ENCODE measurements at places on chromosomes 12 and 14.

GRCh38 chr12:105406497-105406896, 76.0 kb downstream of the C12orf75 start:
- no peak for DNase-seq

DNA sequence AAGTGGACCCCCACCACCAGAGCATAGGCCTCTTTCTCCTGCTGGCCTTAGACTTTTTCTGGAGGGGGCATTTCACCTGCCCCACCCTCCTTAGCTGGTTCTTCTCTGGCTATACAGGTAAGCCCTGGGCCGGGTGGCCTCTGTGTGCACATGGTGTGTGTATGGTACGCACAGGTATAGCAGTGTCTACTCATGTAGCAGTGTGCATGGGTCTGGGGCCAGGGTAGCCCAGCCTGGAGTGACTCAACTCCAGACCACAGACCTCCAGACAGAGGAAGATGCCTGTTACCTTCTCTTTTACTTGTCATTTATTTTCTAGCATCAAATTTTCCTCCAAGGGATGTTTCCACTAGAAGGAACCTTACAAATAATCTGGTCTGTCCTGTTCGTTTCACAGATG, 6.9 kb downstream of the KCNA5 start:
- no peak for DNase-seq

DNA sequence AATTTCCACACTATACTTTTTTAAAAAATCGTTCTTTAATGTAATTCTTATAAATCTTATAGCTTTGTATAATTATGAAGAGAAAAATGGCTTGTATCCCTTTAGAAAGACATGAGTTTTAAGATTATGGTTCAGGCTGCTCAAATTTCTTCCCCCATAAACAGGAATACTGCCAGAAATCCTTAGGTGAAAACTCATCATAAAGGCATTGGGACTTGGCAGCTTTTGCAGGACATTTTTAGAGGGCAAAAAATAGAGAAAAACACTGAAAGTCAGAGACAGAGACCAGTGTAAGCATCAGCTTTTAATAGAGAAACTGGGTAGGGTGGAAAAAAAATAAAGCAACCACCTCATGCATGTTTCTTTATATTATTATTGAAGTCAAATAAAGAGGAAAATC, 29.1 kb downstream of the LRRK2 start:
- DNase-seq: no peak

GRCh38 chr14:74954232-74954946, 1.0 kb downstream of the PGF start:
- no peak for DNase-seq

GRCh38 chr12:105025890-105026289, 39.8 kb downstream of the NOPCHAP1 start:
- no peak for DNase-seq

DNA sequence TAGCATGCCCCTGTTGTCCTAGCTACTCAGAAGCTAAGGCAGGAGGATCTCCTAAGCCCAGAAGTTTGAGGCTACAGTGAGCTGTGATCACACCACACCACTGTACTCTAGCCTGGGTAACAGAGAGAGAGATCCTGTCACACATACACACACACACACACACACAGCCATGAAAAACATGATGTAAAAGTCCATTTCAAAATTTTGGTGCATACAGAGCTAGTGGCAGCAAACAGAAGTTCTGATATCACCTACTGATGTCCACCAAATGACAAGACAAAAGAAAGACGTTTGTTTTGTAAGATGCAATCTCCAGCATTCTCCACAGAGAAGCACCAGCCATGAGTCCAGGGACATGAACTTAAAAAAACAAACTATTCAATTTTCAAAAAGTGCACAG, 15.9 kb downstream of the AREL1 start:
- no peak for DNase-seq

DNA sequence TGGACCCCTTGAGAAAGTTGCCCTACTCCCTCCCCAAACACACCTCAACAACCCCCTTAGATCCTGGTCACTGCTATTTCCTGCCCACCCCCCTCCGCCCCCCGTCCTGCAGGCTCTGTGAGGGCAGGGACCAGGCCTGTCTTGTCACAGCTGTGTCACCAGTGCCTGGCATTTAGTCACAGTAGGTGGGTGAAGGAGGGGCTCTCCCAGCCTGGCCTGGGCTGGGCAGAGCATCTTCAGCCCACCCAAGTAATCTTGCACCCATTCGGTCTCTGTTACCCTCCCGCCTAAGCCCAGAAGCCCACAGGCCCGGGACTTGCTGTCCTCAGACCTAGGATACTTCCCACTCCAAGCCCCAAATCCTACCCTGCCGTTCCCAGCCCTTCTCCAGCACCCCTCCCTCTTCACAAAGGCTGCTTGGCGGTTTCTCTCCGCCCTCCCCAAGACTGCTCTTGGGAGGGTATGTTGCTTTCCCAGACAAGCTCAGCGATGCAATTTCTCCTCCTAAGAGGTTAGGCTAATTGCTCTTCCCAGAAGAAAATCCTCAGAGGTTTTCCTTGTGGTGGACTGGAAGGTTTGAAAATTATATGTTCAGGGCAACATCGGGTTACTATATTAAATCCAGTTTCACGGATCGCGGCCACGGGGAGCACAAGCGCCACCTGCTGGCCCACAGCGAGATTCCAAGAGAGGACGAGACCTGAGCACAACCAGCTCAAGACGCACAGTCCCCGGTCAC, 50.8 kb upstream of the ZFP36L1 start:
- DNase-seq: peak; percentile 67

- DNase-seq: no peak
These were observed 7.3 kb upstream of the ZNF740 start for GRCh38 chr12:53173085-53173715.

- no peak for DNase-seq
These were observed 782 bp upstream of the PIWIL1 start for GRCh38 chr12:130336723-130337487.

DNA sequence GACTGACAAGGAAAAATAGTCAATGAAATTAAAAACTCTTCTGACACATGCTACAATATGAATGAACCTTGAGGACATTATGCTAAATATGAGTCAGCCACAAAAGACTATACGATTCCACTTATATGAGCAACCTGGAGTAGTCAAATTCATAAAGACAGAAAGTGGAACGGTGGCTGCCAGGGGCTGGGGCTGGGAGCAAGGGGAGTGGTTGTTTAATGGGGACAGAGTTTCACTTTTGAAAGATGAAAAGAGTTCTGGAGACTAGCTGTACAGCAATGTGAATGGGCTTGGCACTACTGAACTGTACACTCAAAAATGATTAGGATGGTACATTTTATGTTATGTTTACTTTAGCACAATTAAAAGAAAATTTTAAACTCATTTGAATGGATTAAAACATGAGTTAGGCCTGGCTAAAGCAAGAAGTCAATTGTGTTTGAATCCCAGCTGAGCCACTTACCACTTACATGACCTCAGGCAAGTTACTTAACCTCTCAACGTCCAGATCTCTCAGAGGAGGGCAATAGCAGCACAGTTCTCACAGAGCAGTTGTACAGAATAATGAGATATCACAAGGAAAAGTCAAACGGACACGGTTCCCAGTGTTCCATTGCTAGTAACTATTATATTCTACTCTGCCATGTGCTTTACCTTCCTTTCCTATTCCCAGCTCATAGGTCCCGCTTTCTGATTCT, 102.5 kb downstream of the SPTSSA start:
- DNase-seq: no peak

All from activated T-cell treated with anti-CD3 and anti-CD28 coated beads for 1 hour (primary cell).